ENCODE measurements at places on chromosomes 1 and 21.

DNA sequence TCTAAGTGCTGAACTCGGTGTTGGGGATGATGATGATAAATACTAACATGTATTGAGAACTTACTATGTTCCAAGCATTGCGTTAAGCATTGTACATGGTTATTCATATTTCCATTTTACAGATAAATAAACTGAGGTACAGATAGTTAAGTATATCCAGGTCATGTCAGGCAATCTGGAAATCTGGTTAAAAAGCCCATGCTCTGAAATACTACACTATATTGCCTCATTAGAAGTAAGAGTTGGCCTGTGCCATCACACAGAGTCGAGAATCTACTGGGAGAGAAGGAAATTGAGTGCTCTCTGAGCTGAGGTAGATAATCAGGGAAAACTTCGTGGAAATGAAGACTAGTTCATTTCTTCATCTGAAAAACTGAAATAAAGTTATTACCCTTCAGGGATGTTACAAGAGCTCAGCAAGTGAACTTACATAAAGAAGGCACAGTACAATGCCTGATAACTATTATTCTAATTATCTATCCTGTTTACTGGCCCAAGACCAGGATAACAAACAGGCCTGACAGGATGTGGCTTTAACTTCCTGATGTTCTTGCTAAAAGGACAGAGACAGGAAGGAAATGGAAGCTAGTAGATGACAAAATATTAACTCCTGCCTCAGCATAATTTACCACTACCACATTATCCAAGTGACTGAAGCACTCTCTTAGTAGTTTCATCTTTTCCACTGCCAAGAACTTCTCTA, 85.6 kb downstream of the EPS15 start:
- peak; percentile 50 for DNase-seq

- no peak for DNase-seq
Measured at GRCh38 chr1:153944827-153945117, 1.7 kb downstream of the DENND4B start.

GRCh38 chr1:21294266-21294989, 4.2 kb upstream of the ECE1 start:
- DNase-seq = peak; percentile 30

GRCh38 chr1:81967951-81968350, 167.2 kb downstream of the ADGRL2 start:
- no peak for DNase-seq

GRCh38 chr1:86104606-86105532, 51.7 kb downstream of the COL24A1 start:
- DNase-seq = no peak

DNA sequence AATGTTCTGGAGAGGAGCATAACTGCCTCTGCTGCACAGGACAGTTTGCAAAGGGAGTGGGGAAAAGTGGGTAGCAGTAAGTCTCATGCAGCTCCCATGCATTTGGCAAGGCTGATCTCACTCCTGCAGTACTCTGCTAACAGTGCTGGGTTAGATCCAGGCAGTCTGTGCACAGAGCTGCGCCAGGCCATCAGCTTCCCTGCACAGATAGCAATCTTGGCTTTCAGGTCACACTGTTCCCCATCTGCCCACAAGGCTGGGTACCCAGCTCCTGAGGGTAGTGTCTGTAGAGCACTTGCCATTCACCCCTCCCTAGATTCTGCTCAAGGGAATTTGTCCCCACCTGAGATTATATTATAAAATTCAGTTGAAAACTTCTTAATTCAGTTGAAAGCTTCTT, 72.1 kb downstream of the SH3BGR start:
- no peak for DNase-seq

DNA sequence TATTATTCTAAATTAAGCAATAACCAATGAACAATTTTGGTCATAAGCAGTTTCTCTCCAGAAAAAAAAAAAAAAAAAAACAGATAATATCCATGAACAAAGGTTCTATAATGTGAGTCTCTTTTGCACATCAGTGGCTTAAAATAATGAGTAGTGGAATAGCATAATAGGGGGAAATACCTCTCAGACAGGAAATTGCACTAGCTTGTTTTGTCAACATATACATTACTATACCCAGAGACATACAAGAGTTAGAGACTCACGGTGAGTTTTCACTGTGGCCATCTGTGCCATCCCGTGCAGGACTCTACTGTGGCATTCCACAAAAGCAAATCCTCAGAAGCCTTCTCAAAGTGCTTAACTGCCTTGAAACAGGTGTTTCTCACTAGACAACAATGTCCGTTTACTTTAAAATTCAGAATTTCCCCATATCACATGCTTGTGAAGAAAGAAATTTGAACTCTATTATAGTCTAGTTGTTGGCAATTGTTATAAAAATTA, 697.9 kb downstream of the USP25 start:
- DNase-seq = no peak

GRCh38 chr1:192905049-192905448, 96.2 kb downstream of the RGS2 start:
- peak; percentile 1 for DNase-seq

GRCh38 chr1:84959294-84959693, 37.6 kb downstream of the MCOLN2 start:
- peak; percentile 24 for DNase-seq

DNA sequence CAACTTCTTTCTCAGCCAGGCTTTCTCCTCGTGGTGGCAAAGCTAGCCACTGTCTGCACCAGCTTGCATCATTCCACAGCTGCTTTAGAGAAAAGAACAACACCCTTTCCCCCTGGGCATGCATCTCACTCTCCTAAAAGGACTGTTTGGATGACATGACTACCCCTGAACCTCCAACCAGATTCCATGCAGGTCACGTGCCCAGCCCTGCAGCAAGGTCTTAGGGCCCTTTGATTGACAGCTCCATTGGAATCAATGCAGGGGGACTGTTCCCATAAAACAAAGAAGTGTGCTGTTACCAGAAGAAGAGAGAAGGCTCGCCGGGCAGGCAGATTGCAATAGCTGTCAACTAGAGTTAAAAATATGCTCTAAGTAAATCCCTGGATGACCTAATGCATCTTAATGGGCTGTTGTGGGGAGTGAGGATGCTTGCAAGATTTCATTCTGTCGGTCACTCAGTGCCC, 24.4 kb downstream of the KCNA2 start:
- DNase-seq = no peak

GRCh38 chr1:160565564-160565963, 13.7 kb downstream of the CD84 start:
- DNase-seq = no peak

- no peak for DNase-seq
Measured at GRCh38 chr1:186843226-186843625, 14.5 kb downstream of the PLA2G4A start.
